ENCODE measurements at places on chromosomes 7 and 10.

DNA sequence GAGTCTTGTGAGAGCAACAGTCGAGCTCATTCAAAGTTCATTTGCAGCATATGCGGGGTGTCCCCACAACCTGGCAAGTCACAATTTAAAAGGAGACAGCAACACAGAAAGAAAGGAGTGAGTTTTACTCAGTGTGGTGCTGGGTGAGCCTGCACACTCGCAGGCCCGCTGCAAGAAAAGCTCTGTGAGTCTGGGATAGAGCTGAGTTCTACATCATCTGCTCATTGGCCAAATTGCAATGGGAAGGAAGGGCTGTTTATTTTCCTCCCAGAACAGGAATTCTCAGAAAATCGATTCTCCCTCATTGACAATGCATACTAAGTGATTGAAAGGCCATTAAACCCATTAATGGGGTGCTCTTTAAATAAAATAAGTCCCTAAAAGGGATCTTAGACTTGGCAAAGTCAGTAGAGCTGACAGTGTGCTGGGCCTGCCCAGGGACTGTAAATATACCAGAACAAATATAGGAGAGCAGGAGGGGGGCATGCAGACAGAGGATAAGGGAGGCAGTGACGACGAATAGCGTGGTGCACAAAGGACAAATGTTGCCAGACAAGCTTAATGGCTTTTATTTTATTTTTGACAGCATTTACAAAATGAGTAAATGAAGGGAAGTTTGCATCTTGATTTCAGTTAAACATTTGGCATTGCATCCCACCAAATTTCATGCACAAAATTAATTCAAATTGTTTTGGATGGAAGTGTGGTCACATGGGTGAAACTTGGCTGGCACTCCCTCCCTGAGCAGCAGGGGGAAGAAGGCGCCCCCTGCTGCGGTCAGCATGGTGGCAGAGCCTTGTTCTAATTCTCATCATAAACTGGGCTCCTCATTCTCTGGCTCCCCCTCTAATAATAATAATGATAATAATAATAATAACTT is 215.7 kb downstream of the SNX10 start:
- no peak for DNase-seq

- no peak for DNase-seq
Observed at GRCh38 chr7:5001911-5002310, 42.9 kb upstream of the MMD2 start.

DNA sequence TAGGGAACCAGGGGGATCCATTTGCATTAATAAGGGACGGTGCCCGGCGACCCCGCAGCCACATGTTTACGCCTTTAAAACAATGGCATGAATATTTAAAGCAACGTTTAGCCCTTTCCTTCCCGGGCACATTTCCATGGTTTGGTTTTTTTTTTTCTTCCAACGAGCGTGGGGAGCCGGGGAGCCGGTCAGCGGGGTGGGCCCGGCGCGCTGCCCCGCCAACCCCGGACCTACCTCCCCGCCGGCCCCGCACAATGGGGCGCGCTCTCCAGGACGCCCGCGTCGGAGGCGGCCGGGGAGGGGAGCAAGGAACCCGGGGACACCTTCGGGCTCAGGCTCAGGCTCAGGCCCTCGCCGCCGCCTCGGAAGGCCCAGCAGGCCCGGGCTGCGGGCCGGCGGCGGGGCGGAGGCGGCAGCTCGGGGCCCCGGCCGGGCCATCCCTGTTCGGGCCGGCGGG is 1.0 kb downstream of the SEPHS1 start:
- no peak for DNase-seq

- no peak for DNase-seq
Observed at GRCh38 chr10:70561070-70561469, 41.5 kb downstream of the PRF1 start.

GRCh38 chr7:157784041-157784835 is 447.4 kb downstream of the DNAJB6 start:
- DNase-seq = no peak

GRCh38 chr10:103448746-103449145 is 3.4 kb downstream of the CALHM2 start:
- no peak for DNase-seq

DNA sequence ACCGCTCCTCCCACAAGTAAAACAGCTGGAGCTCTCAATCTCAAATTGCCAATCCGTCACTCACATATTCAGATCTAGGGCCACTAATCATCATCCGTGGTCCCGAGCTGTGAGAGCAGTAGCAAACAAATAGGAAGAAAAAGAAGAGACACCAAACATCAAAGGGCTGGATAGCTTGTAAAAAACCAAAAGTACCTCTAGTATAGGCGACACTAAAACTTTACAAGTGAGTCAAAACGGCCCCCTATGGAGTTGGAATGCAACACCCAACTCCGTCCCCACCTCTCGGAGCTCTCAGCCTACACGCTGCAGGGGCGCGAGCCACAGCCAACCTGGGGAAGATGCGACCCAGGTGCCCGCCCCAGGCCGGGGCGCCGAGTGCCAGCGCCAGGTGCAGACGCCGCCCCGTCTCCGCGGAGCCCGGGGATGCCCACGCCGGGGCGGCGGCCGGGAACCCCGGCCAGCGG is 581 bp downstream of the FAM3C start:
- no peak for DNase-seq

DNA sequence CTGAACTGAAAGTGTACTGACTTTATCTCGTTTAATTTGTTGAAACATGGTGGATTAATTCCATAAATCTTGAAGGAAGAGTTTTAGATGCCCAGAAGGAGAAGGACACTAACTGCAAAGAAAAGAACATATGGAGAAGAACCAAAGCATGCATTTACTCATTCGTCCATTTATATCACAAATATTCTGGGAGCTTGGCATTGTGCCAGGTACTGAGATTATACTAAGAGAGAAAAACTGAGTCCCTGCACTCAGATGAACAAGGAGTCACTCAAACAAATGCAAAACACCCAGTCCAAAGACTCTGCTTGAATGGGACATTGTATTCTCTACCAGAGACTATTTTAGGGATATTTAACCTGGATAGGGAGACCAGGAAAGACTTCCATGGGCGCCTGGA is 588.0 kb upstream of the MGMT start:
- no peak for DNase-seq

- no peak for DNase-seq
Observed at GRCh38 chr10:5645944-5646617, 20.3 kb downstream of the ASB13 start.

GRCh38 chr7:54292171-54292925 is 249.8 kb upstream of the VSTM2A start:
- no peak for DNase-seq

DNA sequence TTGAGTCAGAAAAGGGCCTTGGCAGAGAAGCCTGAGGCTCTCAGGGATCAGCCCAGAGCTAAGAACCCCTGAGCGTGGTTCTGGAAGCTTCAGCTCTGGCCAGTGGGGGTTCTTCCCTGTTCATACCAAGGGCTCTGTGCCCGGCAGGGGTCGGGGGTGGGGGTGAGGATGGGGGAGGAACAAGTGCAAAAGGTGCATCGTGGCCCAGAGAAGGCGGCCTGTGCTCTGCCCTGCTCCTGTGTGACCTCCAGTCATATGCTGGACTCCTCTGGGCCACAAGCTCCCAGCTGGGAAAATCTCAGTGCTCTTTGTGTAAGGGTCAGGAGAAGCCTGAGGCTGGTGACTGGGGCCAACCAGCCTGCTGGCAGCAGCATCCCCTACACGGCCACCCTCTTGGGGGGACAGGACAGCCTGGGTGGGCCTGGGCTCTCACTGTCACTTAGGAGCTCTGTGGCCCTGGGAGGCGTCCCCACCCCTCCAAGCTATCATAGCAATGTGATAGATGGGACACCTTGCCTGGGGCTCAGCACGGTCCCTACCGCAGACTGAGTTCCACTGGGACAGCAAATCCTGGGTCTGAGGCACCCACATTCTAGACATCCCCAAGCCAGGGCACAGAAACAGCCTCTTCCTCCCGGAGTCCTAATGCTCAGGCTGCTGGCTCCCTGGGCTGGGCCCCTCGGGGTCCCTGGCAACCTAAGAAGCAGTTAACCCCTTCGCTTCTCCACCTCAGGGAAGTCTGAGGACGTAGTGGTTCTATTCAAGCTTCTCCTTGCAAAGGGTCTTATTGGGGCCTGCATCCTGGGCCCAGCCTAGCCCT is 2.5 kb downstream of the MMRN2 start:
- DNase-seq = no peak

GRCh38 chr7:2965301-2965700 is 78.4 kb downstream of the CARD11 start:
- DNase-seq = no peak

DNA sequence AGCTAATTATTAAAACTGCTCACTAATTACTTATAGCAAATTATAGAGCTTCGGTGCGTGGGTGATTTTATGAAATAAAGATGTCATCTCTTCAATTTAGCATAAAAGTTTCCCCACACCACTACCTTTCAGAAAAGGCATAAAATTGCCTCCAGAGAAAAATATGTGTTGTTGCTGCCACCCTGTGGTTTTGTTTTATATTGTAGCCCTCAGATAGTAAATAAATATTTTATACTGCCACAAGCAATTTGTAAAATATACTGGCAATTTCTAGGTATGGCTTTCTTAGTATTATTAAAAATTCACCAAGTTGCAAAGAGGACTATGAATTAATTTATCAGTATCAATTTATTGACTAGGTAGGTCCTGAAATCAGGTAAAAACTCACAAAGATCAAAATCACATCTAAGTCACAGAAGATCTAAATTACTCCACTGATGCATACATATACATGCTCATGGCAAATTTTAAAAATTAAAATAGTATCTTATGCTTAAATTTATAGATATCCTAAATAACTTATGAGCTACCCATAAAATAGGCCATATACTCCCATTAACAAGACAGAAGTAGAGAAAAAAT is 26.5 kb downstream of the ASNS start:
- DNase-seq = peak; percentile 12

GRCh38 chr7:141946796-141947195 is at the start of gene CLEC5A:
Gene CLEC5A (minus strand): TSS chr7:141946974. CDS start chr7:141946292, 682 bp downstream.
- DNase-seq = no peak

DNA sequence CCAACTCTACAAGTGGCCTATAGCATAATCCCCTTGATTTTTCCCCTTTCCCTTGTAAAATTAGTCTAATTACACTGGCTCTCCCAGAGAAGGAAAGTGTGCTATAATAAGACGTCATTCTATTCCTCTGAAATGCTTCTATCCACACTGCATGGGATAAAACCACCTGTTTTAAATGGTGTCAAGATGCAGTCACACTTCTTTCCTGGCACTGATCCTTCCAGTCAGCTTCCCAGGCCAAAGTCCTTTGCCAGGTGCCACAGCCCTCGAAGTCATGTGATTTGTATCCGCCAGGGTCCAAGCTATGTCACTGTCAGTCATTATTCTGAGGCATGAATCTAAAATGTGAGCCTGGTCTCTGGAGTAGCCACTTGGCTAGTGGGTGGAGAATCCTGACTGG is 169.0 kb upstream of the KIAA1217 start:
- DNase-seq = no peak

- DNase-seq = no peak
Observed at GRCh38 chr7:106480616-106481031, 180.3 kb downstream of the CCDC71L start.

DNA sequence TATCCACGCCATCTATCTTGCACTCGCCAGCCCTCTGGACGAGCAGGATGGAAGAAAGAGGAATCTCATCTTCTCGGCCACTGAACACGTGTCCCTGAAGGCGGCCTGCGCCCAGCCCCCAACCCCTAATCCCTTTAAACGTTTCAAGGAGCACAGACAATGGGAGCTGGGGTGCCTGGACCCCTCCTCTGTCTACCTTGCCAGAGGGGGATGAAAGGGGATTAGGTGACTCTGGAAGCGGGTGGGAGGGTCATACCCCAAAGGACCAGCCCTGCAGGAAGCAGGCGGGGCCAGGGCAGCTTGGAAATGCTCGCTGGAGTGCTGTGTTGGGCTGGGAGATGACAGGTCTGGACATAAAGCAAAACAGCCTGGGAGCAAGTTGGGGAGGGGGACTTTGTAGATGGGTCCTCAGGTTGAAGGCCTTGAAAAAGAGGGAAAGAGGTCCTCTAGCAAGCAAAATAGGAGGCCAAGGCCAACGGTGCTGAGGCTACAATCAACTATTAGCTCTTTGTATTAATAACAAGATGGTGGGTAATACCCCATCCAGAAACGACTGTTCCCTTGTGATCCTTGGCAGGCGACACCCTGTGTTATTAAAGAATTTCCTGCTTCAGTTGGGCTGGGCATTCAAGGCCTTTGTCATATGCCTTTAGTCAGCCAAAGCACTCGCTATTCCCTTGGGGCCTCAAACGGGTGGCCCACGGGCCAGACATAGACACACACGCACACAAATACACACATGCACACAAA is 126.5 kb upstream of the UNC5B start:
- DNase-seq = no peak

- DNase-seq = no peak
Observed at GRCh38 chr7:129169171-129169671, 19.2 kb upstream of the SMO start.

- peak; percentile 0 for DNase-seq
Observed at GRCh38 chr10:107727767-107728317, 563.3 kb upstream of the SORCS1 start.

DNA sequence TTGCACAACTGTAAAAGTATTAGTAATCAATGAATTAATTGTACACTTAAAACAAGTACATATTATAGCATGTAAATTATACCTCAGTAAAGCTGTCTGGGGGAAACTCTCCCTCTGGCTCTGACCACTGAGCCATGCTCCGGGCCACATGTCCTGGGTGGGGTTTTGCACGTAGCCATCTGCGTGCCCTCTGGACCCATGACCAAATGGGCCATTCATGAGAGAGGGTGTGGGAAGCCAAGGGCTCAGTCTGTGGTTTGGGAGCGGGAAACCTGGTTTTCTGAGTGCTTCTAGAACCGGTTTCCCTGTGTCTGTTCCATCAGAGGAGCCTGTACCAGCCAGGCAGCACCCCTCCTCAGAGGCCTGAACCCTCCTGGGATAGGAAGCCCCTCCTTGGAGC is 143.2 kb downstream of the SH3PXD2A start:
- no peak for DNase-seq

DNA sequence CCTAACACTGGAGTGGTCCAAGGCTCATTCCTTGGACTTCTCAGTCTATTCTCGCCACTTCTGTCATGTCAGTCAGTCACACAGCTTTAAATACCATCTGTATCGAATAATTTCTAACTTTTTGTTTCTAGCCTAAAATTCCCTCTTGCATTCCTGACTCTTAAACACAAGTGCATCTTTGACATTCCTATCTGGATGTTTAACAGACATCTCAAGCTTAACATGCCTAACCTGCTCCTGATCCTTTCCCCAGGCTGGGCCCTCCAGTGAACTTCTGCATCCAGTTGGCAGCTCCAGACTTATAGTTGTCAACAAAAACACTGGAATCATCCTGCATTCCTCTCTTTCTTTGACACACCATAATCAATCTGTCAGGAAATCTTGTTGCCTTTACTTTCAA is 4.5 kb upstream of the ABCB4 start:
- DNase-seq = no peak

All from NCI-H1930 (cell line).